ENCODE measurements at places on chromosomes 1 and 21. TPM values are rescaled to one million over a fixed set of nuclear protein-coding genes. Genes with fewer than 3 reads are reported as not detected.

The ITPKB gene
- total RNA-seq: 29.7 TPM

The PLA2G5 gene
- total RNA-seq: not detected

The IKBKE gene
- 16.9 TPM for total RNA-seq

The MTX1 gene
- 71.1 TPM for total RNA-seq

The S100A5 gene
- total RNA-seq: 1.2 TPM

The CEP170 gene
- 35.2 TPM for total RNA-seq

The RNF186 gene
- total RNA-seq: not detected
